ENCODE measurements at places on chromosomes 3 and 15. TPM values are rescaled to one million over a fixed set of nuclear protein-coding genes. Genes with fewer than 3 reads are reported as not detected.

- DNase-seq = no peak
These were observed 32.2 kb upstream of the SSR3 start for GRCh38 chr3:156586905-156587759.

DNA sequence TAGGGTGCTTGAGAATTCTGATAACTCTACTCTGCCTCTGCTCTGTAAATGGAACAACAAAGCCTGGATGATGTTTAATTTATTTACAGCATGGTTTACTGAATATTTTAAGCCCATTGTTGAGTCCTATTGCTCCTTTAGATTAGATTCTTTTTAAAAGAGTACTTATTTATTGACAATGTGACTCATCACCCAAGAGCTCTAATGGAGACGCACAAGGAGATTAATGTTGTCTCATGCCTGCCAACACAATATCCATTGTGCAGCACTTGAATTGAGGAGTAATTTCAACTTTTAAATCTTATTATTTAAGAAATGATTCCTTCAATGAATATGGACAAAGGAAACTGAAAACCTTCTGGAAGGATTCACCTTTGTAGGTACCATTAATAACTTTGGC is 691.4 kb downstream of the ZBBX start:
- DNase-seq = no peak

TM4SF18 gene
- 0.15 TPM for total RNA-seq

DNA sequence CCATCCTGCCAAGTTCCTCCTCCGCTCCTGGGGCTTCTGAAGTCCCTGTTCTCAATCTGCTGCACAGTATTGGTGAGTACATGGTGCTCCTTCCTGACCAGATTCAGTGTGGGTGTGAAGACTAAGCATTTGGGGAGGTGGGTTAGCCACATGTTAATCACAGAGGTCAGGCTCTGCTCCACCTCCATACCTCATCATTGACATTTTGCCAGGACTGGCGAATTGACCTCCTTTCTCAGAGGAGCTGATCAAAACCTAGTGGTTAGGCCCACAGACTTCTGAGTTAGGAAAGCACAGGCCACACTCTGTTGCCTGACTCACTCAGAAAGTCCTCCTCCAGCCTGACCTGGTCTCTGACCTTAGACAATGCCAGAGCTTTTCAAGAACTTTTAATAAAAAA is 8.4 kb upstream of the RPS17 start:
- DNase-seq = no peak

- no peak for DNase-seq
These were observed 239.9 kb downstream of the TLE3 start for GRCh38 chr15:69857686-69858391.

DNA sequence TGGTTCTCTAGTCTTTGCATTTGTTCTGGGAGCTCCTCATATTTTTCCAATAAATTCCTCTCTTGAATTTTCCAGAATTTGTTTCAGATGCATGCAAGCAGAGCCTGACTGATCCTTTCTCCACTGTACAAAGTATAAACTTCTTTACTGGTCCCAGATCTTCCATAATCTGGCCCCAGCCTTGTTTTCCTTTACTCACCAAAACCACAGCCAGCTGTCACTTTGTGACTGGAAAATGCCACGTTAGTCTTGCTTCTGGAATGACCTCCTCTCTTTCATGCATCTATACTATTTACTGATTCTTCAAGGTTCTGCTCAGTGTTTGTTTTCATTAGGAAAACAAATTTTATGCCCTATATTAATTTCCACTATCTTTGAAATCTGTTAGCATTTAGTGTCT is 60.4 kb upstream of the SPPL2A start:
- no peak for DNase-seq

DNA sequence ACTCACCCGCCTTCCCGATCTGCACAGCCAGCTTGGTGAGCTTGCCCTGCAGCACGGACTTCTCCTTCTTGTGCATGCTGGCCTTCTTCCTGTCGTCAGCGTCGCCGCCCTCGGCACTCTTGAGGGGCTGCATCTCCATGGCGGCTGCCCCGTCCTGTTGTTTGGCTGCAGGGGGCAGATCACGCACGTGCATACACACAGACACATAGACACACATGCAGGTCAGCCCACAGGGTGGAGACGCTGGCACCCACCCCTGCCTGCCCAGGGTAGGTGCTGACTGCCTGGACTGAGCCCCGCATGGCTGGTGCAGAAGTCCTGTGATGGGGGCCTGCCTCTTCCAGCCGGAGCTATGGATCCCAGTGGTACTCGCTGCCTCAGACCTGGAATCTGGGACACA is 57.3 kb upstream of the SEC13 start:
- no peak for DNase-seq

GRCh38 chr3:156536524-156537316 is 18.2 kb downstream of the SSR3 start:
- no peak for DNase-seq

ZNF385D gene
- 6.4 TPM for total RNA-seq

All from HFFc6 (cell line).